ENCODE measurements at places on chromosomes 7 and 10.

GRCh38 chr10:129771024-129771423 lies 193.1 kb downstream of the EBF3 start:
- DNase-seq = no peak

GRCh38 chr7:79774150-79774549 lies 320.7 kb upstream of the MAGI2 start:
- no peak for DNase-seq

DNA sequence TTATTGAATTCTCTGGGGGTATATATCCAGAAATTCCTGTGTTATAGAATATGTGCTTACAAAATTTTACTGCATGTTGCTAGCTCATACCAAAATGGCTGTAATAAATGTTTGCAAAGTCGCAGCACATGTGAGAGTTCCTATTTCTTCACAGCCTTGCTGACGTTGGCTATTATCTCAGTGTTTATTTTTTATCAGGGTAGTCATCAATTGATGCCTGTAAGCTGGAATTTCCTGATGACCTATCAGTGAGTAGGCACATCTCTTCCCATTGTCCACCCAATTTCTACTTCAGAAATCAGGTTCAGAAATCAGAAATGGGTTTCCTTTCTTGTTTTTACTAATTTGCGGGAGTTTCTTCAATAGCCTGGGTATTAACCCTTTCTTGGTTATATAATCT lies 268.1 kb upstream of the FZD8 start:
- no peak for DNase-seq

- DNase-seq = no peak
These were observed 10.9 kb upstream of the NFE2L3 start for GRCh38 chr7:26141077-26141476.
